ENCODE measurements at places on chromosomes 12 and 14.

- no peak for DNase-seq
These were observed 17.2 kb downstream of the PTGES3 start for GRCh38 chr12:56670836-56671235.

- no peak for DNase-seq
These were observed 44.4 kb upstream of the PRIMA1 start for GRCh38 chr14:93832665-93833064.

DNA sequence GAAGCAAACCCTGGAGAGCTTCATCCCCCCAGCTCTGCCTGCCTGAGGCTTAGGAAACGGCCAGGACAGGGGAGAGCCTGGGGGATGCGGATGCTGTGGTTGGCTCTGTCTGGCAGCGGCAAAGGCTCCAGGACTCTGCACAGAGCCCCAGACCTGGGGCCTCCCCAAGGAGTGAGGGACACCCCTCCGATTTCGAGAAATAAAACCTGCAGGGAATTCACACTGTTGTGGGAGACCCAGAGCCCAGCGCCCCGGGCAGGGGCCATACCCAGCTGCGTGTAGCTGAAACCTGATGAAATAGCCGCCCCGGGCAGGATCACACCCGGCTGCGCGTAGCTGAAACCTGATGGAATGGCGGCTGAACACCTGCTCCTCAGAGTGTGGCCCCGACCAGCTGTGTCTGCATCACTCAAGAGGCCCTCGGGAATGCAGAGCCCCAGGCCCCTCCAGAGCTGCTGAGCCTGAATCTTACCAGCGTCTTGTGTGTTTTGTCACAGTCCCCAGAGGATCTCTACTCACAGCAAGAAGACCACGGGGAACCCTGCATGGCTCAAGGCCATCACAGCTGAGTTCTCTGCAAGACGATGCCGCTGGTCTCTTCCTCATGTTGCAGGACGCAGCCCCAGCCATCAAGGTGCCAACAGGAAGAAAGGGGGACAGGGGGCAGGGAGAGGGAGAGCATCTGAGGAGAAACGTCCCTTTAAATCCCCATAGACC lies 46.5 kb upstream of the GALNT9 start:
- DNase-seq, result no peak

DNA sequence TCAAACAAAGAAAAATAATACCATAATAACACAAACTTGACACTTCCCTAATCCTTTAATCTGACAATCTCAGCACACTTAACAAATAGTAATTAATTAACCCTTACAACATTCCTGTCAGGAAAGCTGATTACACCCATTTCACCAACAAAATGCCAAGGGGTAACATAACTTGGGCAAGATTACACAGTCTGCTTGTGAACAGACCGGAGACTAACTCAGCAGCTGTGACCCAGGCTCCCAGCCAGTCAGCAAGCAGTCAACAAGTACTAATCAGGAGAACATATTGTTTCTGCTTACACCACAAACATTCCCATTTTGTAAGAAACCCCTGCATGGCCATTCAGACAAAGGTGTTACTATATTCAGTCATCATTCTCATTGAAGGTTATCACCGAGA lies 592.5 kb upstream of the FLRT2 start:
- DNase-seq, result no peak

DNA sequence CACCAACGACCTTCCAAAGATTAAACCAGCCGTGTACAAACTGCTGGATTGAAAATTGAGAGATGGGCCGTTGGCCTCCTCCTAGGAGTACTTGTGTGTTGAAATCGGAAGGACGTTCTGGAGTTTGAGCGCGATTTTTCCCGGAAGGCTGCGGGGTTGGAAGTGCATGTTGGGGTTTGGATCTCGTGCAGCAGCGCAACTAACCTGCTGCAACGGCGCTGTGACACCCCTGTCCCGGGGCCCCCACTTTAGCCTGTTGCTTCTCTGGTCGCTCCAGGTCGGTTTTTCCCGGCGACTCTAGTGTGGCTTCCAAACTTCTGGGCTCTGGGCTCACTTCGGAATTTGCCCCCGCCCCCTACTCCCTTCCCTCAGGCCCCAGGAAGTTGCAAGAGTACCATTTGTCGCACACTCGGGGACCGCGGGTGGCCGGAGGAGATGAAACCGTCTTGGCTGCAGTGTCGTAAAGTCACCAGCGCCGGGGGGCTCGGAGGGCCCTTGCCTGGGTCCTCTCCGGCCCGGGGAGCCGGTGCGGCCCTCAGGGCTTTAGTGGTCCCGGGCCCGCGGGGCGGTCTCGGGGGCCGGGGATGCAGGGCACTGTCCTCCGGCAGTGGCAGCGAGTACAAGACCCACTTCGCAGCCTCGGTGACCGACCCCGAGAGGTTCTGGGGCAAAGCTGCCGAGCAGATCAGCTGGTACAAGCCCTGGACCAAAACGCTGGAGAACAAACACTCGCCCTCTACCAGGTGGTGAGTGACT lies at the start of gene ACSS3:
ACSS3 (plus strand) TSS at position 394 of the 756 bp plus-strand sequence; CDS start at position 436, 42 bp downstream.
- DNase-seq, result no peak

DNA sequence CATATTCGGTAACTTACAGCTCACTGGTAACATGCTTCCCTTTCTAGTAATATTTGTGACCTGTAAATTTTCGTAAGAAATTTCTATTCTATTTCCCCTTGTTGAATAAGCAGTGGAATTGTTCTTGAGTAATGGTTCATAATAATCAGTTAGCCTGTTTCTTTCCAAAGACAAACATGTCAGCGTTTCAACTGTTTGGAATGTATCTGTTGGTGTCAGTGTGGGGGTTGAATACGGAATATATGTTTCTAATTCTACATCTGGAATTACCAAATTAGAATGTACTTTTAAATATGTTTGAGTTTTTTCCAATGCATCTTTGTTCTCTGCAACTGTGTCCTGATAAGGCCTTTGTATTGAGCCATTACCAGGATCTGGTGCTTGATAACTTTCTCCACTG lies 2.0 kb downstream of the BBS10 start:
- no peak for DNase-seq

GRCh38 chr12:122349078-122349477 lies 73.4 kb downstream of the CLIP1 start:
- DNase-seq, result no peak

- no peak for DNase-seq
These were observed 62.8 kb upstream of the DIO3 start for GRCh38 chr14:101498526-101498860.

DNA sequence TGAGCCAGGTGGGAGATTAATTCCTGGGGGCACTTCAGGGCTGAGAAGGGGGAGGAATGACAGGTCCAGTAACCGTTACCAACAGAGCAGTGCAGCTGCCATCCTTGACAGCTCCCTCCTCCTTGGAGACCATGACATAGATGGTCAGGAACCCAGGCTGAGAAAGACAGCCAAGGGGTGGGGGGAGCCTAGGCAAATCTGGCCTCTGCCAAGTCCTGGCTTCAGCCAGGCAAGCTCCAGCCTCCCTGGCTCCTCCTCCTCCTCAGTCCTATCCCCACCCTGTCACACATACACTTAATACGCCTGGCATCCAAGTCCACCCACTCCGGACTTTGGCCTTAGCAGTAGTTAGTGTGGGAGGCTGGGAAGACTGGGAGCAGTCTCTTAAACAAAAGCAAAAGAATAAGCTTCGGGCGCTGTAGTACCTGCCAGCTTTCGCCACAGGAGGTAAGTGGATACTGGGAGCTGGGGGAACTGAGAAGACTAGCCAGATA lies at the start of gene RDH5:
RDH5 (plus strand) TSS at position 323 of the 494 bp plus-strand sequence. CDS start 792 bp downstream, outside the sequence.
- no peak for DNase-seq

- no peak for DNase-seq
These were observed 92.4 kb downstream of the RPS6KA5 start for GRCh38 chr14:90968025-90968424.

GRCh38 chr12:57614178-57614947 lies 3.1 kb downstream of the ARHGEF25 start:
- DNase-seq, result peak; percentile 44

- peak; percentile 28 for DNase-seq
These were observed 78.0 kb upstream of the SSTR1 start for GRCh38 chr14:38129705-38130104.

DNA sequence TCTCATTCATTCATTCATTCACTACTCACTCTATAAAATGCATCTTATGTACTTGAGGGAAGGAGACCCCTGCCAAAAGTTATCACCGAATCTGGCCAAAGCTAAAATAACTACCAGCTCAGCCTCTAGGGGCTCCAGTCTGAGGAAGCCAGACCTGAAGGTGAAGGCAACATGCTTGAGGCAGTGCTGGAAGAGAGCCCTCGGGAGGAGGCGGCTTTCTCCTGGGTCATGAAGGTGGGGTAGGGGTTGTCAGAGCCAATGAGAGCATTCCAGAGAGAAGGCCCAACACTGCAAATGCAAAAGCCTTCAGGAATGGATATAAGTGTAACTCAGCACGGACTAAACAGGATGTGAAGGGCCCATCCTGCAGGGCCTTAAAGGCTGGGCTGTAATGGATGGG lies 62.4 kb downstream of the GSC start:
- DNase-seq, result no peak

- DNase-seq, result no peak
These were observed 27.1 kb downstream of the DAO start for GRCh38 chr12:108906971-108907370.
